Stimulated activated CD4-positive, alpha-beta T cell treated with anti-CD3 and anti-CD28 coated beads, Interleukin-1b, Interleukin-23, amount 100 ng/mL, for 4 hours (primary cell): ENCODE measurements at places on chromosomes 4 and X.

- no peak for DNase-seq
Measured at GRCh38 chr4:31023109-31023508, 302.9 kb downstream of the PCDH7 start.

- no peak for DNase-seq
Measured at GRCh38 chrX:13078739-13079444, 34.5 kb upstream of the FAM9C start.

GRCh38 chr4:119675391-119675790 is 46.8 kb upstream of the PDE5A start:
- DNase-seq: no peak

- peak; percentile 28 for DNase-seq
Measured at GRCh38 chrX:118528071-118528737, 32.6 kb downstream of the DOCK11 start.

DNA sequence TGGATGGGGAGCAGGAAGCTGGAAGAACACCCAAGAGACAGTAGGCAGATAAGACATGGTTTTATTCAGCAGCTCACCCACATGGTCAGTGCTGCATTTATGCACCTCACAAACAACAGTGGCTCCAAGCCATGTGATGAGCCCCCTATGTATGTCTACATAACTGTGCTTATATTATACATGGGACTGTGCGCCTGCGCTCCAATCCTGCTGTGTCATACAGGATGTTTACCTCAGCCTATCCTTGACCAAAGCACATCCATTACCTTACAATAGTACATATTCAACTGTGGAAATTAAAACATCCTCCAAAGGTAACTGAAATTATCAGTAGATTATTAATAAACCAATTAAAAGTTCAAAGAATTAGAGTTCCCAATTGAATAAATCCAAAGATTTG is 44.1 kb upstream of the SGMS2 start:
- DNase-seq: no peak

- DNase-seq: no peak
Measured at GRCh38 chr4:77355731-77356130, 198.7 kb downstream of the CCNG2 start.

GRCh38 chr4:102449751-102450352 is 51.3 kb upstream of the NFKB1 start:
- DNase-seq: peak; percentile 55

- DNase-seq: no peak
Measured at GRCh38 chr4:143347484-143348111, 10.9 kb downstream of the GAB1 start.

- no peak for DNase-seq
Measured at GRCh38 chr4:128512767-128513322, 225.2 kb upstream of the PGRMC2 start.

- no peak for DNase-seq
Measured at GRCh38 chrX:129981752-129982299, 609 bp upstream of the BCORL1 start.

DNA sequence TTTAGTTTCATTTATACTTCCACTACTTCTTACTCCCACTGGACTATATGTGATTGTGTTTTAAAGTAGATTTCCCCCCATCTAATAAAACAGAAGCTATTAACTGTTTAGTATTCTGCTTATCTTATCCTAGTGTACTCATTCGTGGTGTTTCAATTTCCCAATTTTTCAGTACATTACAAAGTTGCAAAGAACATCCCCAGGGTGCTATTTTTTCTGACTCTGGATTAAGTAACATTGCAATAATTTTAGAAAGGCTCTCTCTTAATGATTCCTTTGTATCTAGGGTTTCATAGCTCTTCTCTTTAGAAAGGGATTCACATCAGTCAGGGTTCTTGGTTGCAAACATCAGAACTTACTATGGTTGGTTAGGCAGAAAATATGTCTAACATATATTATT is 317.9 kb upstream of the DIPK2B start:
- no peak for DNase-seq

DNA sequence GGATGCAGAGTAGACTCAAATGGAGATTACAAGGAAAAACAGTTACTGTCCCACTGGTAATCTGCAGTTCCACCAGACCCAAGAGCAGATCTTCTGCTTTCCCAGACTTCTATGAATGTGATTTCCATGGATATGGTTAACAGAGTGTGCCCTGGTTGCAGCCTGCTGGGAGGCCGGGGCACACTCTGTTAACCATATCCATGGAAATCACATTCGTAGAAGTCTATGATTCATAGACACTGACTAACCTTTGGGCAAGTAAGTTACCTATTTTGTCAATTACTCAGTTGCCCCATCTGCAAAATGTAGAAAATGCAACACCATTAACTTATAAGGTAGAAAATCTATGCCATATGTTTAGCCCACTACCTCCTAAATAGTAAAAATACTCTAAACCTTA is 443.1 kb upstream of the PITX2 start:
- no peak for DNase-seq

GRCh38 chrX:7948483-7948882 is 21.3 kb upstream of the PNPLA4 start:
- no peak for DNase-seq

DNA sequence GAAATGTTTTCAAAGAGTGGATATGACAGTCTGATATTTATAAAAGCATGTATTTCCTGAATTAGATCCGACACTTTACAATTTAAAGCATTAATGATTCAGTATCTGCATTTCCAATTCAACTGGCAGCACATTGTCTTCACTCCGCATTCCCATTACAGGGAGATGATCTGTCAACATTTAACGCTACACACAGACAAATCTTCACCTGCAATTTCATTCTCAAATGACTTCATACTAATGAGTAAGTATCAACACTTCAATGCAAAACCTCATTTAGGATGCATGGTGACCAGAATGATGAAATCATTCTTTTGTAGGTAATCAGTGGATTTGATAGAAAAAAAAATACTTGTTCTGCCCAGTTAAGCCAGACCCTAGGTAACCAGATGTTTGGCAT is 749.6 kb downstream of the CENPC start:
- no peak for DNase-seq
